ENCODE measurements at places on chromosomes 13 and 19.
A peak's percentile ranks its signal among the peaks of the same experiment; 100 is the strongest.

DNA sequence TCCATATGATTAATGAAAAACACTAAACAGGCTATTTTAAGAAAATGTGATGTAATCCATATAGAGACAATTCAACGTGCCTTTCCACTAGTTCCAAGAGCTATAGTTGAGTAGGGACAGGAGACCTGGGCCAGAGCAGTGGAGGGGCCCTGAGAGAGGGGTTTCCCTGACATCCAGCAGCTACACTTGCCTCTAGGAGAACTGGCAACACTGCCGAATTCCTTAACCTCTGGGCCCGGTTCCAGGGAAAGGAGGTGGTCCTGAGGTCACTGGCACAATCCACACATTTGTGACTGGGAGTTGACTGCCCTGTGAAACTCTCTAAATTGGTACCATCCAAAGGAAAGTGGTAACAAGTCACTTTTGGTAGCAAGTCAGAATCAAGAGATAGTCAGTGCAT lies 264.4 kb downstream of the DCLK1 start:
- DNase-seq: no peak

GRCh38 chr13:40916207-40916998 lies 102.7 kb downstream of the ELF1 start:
- DNase-seq: no peak

DNA sequence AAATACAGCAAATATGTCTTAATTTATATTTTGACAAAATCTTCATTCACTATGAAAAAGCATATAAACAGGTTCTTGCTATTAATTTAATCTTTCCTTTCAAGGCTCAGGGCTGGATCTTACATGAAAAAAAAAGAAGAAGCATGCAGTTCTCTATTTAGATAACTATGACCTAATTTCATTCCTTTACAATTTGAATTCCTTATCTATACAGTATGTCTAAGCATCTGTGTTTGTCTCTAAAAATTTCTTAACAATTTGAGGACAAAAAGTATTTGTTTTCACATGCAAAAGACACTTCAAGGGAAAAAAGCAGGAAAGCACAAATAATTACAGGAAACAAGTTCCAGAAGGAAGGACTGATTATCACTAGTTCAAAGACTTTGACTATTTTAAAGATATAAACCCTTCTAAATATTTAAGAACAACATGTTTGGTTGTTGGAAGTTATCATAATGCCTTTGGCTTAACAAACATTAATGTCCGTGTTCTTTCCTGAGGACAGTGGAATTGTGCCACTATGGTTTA lies 157.5 kb downstream of the TBC1D4 start:
- DNase-seq: no peak

GRCh38 chr19:7914598-7915045 lies at the start of gene TGFBR3L:
TSS of gene TGFBR3L (plus strand) at chr19:7914830.
- DNase-seq: no peak

DNA sequence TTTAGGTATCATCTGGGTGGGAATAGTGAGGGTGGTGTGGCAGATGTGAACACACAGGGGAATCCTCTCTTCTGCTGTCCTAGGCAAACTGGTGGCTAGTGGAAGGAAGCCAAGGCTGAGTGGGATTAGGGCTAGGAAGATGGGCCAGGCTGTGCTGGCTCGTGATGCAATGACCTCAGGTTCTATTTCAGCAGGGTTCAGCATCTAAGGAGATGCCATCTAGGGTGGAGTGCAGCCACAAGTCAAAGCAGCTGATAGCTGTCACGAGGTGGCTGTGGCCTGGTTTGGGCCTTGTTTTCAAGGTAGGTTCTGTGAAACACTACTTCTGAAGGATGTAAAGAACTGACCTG lies 21.6 kb downstream of the ARL11 start:
- DNase-seq: no peak

GRCh38 chr13:25630329-25630900 lies 258.6 kb downstream of the ATP8A2 start:
- no peak for DNase-seq

DNA sequence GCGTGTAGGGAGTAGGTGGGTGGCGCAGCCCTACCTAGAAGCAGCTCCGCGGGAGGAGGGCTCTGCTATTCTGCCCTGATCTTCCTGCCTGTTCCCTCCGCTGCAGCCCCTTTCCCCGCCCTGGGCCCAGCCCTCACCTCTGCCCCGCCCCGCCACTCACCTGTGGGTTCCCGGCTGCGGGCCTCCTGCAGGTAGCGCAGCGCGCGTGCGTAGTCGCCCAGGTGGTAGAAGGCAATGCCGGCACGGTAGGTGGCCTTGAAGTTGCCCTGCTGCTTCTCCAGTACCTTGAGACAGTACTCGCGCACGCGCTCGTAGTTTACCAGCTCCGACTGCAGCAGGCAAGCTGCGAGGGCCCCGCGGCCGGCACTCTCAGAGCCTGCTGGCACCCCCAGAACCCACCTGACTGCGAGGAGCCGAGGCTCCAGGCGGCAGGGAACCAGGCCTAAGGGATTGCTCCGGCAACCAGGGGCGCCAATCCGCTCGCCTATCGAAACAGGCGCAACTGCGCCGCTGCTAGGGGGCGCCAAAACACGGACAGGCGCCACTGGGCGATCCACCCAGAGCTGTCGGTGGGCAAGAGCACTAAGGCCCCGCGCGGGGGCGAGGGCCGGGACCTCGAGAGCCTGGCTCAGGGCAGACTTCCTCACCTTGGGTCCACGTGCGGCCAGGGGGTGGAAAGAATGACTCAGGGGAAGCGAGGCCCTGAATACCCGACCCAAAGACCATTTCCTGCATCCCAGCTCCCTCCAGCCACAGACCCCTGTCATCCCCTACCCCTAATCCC lies 965 bp downstream of the TTC9B start:
- no peak for DNase-seq

- DNase-seq: no peak
Observed at GRCh38 chr13:98994080-98994479, 16.2 kb upstream of the DOCK9 start.

GRCh38 chr13:100589178-100589725 lies 663 bp upstream of the GGACT start:
- no peak for DNase-seq

DNA sequence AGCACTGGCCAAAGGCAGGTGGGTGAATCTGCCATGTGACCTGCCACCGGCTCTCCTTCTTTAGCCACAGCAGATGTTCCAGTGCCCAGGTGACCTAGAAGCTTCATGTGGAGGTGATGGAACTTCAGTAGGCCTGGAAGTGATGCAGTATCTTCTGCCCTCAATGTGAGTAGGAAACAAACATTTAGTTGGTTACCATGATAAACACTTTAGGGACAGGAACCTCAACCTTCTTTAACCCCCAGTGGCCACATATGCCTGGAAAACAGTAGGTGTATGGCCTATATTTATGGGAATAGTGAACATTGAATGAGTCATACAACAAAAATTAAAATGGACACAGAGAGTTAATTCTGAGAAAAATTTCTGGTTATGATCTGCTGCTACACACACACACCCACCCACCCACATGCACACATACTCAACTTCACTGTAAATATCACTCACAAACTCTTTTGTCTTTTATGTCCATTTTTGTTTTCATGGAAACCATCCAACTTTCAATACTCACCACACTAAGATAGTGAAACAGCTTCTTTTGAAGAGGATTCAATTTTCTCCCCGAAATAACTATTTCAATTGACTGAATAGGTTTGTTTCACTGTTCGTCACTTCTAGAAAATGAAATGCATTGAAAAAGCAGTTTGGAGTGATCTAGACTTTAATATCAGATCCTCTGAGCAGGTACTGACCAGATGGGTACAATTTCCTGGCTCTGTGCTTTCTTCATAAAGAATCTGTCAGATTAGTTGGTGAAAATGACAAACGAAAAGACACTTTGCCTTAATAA lies 97.3 kb downstream of the STARD13 start:
- DNase-seq: no peak

DNA sequence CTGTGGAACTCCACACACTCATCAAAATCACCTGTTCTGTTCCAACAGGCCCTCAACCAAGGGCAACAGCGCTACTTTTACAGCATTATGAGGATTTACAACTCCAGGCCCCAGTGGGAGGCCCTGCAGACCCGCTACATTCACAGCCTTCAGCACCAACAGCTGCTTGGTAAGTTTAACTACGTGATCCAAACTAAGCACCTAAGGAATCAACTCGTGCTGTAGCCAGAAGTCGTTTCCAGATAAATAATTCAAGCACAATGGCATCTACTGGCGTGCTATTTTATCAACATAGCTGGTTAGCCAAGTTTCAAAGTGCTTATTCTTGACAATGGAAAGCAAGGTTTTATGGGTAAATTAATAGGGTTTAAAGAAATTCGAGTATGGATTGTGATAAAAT lies 5.3 kb downstream of the FAM216B start:
- DNase-seq: no peak

- no peak for DNase-seq
Observed at GRCh38 chr19:10499550-10500246, 3.5 kb downstream of the KEAP1 start.

GRCh38 chr13:75702476-75702875 lies 66.3 kb downstream of the LMO7 start:
- no peak for DNase-seq

DNA sequence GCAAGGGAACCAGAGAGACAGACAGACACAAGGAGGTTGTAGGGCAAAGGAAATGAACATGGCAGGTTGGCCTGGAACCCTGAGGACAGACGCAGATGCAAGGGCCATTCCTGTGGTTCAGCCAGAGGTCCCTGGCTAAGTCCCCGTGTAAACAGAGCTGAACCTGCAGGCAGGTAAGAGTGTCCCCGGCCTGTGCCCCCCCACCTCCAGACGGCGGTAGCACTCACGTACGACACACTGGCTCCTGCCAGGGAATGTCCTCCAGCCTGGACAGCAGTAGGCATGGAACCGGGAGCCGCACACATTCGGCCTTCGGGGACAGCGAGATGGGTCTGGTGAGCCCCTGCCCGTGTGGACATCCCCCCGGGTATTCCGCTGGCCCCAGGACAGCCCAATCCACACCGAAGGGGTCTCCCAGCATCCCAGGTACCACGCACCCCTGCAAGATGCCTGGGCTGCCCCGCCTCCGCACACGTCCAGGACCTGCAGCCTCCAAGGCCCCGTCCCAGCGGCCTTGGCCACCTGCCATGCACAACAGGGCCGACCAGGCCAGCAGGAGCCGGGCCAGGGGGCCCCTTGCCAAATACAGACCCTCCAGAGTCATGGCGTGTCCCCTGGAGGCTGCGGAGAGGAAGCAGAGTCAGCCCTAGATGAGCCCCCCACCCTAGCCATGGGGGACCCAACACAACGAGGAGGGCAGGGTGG lies 2.4 kb downstream of the FBN3 start:
- DNase-seq: no peak

GRCh38 chr13:110393761-110394160 lies 86.7 kb downstream of the COL4A2 start:
- no peak for DNase-seq

DNA sequence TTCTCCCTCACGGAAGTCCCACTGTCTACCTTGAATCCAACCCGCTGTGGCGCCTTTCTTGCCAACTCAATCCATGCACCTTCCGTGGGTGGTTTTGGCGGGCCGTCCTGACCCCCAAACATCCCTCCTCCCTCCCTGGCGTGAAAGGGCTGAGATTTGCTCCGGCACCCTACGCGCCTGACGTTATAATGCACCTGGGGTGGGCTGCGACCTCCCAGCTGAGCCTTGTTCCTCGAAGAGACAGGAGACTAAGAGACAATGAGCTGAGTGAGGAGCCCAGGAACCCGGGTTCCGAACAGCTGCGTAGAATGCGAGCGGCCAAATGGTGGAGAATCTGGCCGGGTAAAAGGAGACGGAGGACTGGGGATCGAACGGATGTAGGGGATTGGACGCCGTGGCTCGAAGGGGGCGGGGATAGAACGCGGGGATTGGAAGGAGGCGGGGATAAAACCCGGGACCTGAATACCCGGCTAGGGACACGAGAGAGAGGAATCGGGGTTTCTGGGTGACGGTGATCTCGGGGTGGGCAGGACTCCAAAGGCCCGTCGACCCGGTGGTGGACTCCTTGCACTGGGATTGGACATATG lies at the start of gene CPT1C:
Gene CPT1C (plus strand): TSS at position 461 of the 587 bp plus-strand sequence. CDS start 1,137 bp downstream, outside the sequence.
- peak; percentile 86 for DNase-seq

DNA sequence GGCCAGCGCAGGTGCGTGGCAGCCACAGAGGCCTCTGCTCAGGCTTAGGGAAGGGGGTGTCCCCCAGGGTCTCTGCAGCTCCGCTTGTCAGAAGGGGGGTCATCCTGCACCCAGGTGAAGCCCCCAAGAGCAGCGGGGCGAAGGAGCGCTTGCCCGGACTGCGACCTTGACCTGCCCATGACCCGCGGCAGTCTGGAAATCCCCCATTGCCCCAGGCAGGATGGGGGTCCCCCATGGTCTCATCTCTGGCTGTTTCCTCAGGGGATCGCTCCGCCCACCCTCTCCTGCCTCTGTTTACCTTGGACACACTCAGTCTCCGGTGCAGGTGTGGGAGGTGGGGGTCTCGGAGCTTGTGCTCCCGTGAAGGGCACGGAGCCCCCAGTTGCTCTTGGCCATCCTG lies 82.7 kb downstream of the KDM4B start:
- no peak for DNase-seq

GRCh38 chr19:16586991-16587832 lies 15.0 kb upstream of the SLC35E1 start:
- DNase-seq: no peak

DNA sequence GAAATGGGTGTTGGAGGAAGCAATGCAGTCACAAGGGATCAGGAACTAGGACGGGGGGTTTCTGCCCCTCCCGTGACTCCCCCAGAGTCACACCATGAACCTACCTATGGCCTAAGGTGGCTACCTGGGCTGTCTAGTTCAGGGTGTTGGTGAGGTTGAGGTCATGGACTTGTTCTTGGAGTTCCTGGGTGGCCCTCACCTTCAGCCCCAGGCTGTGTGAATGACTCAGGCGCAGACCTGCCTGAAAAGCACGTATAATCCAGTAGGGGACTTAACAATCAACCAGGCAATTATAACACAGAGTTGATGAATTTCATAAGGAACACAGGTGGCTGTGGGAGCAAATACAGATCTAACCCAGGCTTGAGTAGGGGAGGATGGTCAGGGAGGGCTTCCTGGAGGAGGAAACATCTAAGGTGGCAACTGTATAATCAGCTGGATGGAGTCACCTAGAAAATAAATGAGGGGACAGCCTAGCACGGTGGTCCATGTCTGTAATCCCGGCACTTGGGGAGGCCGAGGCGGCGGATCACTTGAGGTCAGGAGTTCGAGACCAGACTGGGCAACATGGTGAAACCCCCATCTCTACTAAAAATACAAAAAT lies 25.6 kb upstream of the ADGRE1 start:
- no peak for DNase-seq

- DNase-seq: no peak
Observed at GRCh38 chr19:31529121-31529520, 179.9 kb upstream of the TSHZ3 start.

DNA sequence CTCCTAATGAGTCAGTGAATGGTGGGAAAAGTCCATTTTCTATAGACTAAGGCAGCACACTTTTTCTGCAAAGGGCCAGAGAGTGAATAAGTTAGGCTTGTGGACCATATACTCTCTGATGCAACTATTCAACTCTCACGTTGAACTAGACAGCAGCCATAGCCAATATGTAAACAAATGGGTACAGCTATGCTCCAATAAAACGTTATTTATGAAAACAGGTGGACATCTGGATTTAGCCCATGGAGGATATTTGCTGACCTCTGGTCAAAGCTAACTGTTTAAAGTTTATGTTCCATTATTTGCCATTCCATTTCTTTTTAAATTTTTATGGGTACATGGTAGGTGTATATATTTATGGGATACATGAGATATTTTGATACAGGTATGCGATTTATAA lies 4.7 kb upstream of the CCDC169 start:
- no peak for DNase-seq

- DNase-seq: no peak
Observed at GRCh38 chr13:95494082-95494681, 58.3 kb upstream of the CLDN10 start.
